ENCODE measurements at places on chromosomes 5 and 9. TPM values are rescaled to one million over a fixed set of nuclear protein-coding genes. Genes with fewer than 3 reads are reported as not detected.

Gene C9orf50
- total RNA-seq: not detected

Gene HMCN2
- total RNA-seq: not detected

Gene NDUFAF2
- total RNA-seq: 141 TPM

Gene SNX2
- 94.9 TPM for total RNA-seq

Gene IFNA13
- total RNA-seq: not detected

Gene OGN
- total RNA-seq: not detected

Gene DMGDH
- 14.7 TPM for total RNA-seq

Gene GMCL2
- not detected for total RNA-seq

Gene FAT2
- total RNA-seq: 9.9 TPM

Gene SPATA31E1
- total RNA-seq: not detected

Gene NIM1K
- not detected for total RNA-seq

DNA sequence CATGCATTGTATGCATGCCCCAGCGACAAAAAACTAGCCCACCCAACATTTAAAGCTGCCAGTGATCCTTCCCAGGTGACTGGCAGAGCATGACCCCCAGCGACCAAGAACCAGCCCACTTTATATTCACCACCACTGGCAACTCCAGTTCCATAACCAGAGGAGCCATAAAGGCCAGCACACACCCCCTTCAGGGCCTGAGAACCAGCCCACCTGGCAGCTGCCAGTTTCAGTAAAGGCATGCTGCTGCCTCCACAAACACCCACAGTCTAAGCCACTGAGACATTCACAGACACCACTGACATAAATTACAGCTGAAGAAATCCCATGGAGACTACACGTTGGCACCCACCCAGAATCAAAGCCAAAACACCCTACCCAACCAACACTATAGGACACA is 46.9 kb upstream of the RGS7BP start:
- no peak overlapping the region for H3K4me3 ChIP-seq
- no peak overlapping the region for H3K27ac ChIP-seq
- no peak for DNase-seq

- no peak for DNase-seq
- H3K27me3 ChIP-seq: no peaks in the 10 kb centered on the region
- no peak overlapping the region for H3K27ac ChIP-seq
- no peaks in the 10 kb centered on the region for H3K4me1 ChIP-seq
- no peak overlapping the region for H3K4me3 ChIP-seq
- H3K36me3 ChIP-seq: no peaks in the 10 kb centered on the region
These were observed 53.7 kb downstream of the TARS1 start for GRCh38 chr5:33494466-33494865.

DNA sequence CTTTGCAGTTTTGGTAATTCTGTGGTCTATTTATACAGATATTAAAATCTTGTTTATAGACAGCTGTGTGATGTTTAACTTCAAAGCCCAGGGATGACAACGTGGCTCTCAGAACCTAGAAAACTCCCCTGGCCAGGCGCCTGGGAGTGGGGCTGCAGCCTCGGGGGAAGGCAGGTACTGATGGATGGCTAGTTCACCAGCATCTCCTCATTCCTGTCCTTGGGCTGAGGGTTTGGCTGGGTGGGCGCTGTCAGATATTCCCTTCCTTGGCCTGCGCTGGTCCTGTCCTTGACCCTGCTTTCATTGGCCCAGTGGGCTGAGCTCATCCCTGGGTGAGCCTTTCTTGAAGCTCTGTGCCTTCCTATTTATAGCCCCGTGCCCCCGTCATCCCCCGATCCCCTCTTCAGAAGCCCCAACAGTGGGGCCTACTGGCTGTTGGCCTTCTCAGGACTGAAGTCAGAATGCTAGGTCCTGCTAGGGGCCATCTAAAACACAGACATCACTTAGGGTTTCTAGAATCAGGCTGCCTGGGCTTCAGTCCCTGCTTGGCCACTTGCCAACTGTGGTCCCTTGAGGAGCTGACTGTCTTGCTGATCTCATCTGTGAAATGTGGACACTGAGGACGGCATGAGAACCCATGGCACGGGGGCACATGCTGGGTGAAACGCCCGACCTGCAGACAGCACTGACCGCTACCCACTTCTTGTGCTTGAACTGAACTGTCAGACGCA is 20.9 kb downstream of the SH3GLB2 start:
- H3K27ac ChIP-seq: no peak overlapping the region
- no peak for DNase-seq
- H3K27me3 ChIP-seq: no peaks in the 10 kb centered on the region
- no peak overlapping the region for H3K4me3 ChIP-seq
- H3K36me3 ChIP-seq: peaks cover 54% of the 10 kb centered on the region
- H3K4me1 ChIP-seq: no peaks in the 10 kb centered on the region

DNA sequence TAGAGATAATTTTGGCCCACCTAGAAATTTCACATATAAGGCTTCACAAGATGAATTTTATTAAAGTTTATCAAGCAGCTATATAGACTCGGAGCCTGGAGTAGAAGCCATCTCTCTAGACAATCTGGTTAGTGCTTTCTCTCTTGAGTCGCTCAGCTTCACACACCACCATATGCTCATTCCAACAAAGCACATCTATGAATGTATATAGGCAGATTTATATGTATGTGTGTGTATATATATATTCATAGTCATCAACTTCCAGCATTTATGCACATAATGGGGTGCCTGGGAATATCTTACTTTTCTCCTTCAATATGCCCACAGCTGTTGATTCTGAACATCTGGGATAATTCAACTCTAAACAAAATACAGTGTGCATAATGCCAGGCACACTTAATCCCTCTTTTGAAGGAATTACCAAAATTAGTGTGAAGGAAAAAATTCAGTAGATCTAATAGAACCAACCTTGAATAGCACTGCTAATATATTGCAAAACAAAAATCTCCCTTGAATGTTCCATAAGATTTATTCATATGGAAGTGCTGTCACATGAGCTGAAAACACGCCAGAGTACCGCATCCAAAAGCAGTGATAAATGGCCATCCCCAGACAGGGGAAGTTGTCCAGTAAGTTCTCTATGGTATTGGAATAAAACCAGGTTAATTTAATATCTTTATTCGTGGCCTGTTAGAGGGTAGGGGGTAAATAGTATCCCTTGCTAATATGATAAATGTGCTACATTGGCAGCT is 56.0 kb upstream of the MOCS2 start:
- H3K36me3 ChIP-seq: no peaks in the 10 kb centered on the region
- no peak overlapping the region for H3K27ac ChIP-seq
- H3K4me1 ChIP-seq: peaks cover 5% of the 10 kb centered on the region

GRCh38 chr9:131436865-131437271 is 43.0 kb downstream of the PRRC2B start:
- H3K4me1 ChIP-seq: no peaks in the 10 kb centered on the region
- no peak overlapping the region for H3K4me3 ChIP-seq
- H3K36me3 ChIP-seq: peaks cover 84% of the 10 kb centered on the region
- no peak overlapping the region for H3K27ac ChIP-seq
- H3K27me3 ChIP-seq: no peaks in the 10 kb centered on the region
- DNase-seq: no peak

- H3K4me3 ChIP-seq: no peak overlapping the region
- peaks cover 5% of the 10 kb centered on the region for H3K4me1 ChIP-seq
- H3K36me3 ChIP-seq: peaks cover 19% of the 10 kb centered on the region
- no peaks in the 10 kb centered on the region for H3K27me3 ChIP-seq
These were observed 629 bp downstream of the ZBTB26 start for GRCh38 chr9:122930541-122931225.

- H3K4me3 ChIP-seq: no peak overlapping the region
- no peaks in the 10 kb centered on the region for H3K4me1 ChIP-seq
- H3K27ac ChIP-seq: no peak overlapping the region
- peak; percentile 77 for DNase-seq
These were observed 353.6 kb downstream of the SLIT3 start for GRCh38 chr5:168947212-168947868.

DNA sequence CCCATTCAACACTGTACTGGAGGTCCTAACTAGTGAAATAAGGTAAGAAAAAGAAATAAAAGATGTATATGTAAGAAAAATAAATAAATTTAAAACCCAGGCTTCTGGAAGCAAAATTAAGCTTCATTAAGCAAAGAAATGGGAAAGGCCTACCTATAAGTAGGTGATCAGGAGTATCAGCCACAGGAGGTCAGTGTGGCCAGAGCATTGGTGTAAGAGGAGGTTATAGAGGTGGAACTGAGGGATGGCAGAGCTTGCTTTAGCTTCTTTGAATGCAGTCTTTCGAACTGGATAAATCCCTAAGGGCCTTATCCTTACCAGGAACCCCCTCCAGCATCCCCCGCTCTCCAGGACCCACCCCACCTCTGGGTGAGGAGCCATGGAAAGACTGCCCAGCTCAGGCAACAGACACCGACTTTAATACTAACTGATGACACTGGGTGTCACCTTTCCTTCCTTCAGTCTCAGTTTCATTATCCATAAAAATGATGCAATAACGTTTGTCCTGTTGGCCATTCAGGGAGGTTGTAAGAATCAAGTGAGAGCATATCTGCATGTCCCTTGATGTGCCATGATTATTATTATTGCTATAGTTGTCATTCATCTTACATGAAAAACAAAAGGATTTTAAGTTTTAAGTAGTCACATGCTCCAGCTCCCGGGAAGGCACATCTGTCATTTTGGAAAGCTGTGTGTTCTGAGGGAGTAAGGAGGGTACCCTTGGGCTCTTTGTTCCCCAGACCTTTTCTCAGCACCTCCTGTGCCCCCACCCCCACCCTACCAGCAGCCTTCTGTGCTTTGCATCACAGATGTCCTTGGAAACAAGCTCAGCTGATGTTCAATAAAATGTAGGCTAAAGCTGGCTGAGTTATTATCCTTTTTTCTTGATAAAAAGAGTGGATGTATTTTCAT is 50.8 kb upstream of the CTNNA1 start:
- H3K4me3 ChIP-seq: no peak overlapping the region
- H3K36me3 ChIP-seq: no peaks in the 10 kb centered on the region
- DNase-seq: peak; percentile 47

DNA sequence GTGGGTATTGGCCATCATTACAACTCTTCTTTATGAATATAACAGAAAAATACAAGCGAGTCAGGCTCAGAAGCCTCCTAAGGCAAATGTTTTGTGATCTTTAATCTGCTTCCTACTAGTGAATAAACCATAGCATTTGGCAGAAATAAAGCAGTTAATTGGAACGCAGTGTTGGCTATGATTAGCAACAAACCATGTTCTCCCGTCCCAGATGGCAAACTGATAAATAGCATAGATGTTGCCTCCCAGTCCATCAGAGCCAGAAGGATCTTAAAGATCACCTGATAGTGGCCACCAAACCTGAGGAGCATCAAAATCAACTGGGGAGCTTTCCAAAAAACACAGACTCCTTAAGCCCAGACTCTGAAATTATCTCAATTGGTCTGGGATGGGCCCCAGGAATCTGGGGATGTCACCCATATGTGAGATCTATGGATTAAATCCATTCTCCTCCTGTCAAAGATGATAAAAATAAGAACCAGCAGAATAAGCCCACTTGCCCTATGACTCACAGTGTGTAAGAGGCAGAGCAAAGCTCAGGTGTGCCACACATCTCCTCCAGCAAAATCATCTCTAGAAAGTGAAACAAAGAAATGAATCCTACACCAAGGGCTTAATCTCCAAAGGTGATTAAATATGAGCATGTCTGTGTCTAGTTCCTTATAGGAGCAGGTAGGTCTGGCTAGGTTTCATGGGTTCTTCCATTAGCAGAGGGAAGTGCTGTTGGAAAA is 50.3 kb downstream of the APBA1 start:
- no peaks in the 10 kb centered on the region for H3K36me3 ChIP-seq
- no peaks in the 10 kb centered on the region for H3K4me1 ChIP-seq
- H3K4me3 ChIP-seq: no peak overlapping the region
- no peak for DNase-seq
- H3K27me3 ChIP-seq: peaks cover 50% of the 10 kb centered on the region

GRCh38 chr9:108278341-108278740 is 577.4 kb downstream of the ACTL7B start:
- DNase-seq: no peak
- peaks cover 6% of the 10 kb centered on the region for H3K4me1 ChIP-seq
- H3K4me3 ChIP-seq: no peak overlapping the region
- H3K27ac ChIP-seq: no peak overlapping the region
- H3K27me3 ChIP-seq: no peaks in the 10 kb centered on the region
- no peaks in the 10 kb centered on the region for H3K36me3 ChIP-seq

- peaks cover 29% of the 10 kb centered on the region for H3K4me1 ChIP-seq
- peak overlapping the region; percentile 28 for H3K27ac ChIP-seq
These were observed 8.8 kb downstream of the SPIN1 start for GRCh38 chr9:88396836-88397577.

GRCh38 chr5:19978476-19978875 is 9.5 kb downstream of the CDH18 start:
- no peaks in the 10 kb centered on the region for H3K4me1 ChIP-seq
- H3K4me3 ChIP-seq: no peak overlapping the region
- H3K27ac ChIP-seq: no peak overlapping the region
- DNase-seq: no peak
- no peaks in the 10 kb centered on the region for H3K27me3 ChIP-seq

GRCh38 chr9:133986774-133987445 is 5.2 kb downstream of the VAV2 start:
- DNase-seq: no peak
- peaks cover 8% of the 10 kb centered on the region for H3K36me3 ChIP-seq
- H3K27me3 ChIP-seq: no peaks in the 10 kb centered on the region
- peaks cover 14% of the 10 kb centered on the region for H3K4me1 ChIP-seq
- H3K27ac ChIP-seq: peak overlapping the region; percentile 0
- no peak overlapping the region for H3K4me3 ChIP-seq

- no peaks in the 10 kb centered on the region for H3K4me1 ChIP-seq
- H3K4me3 ChIP-seq: no peak overlapping the region
- DNase-seq: no peak
- no peaks in the 10 kb centered on the region for H3K36me3 ChIP-seq
These were observed 763.6 kb downstream of the TAF11L14 start for GRCh38 chr5:18397891-18398290.

GRCh38 chr9:3331801-3332200 is 194.0 kb downstream of the RFX3 start:
- H3K27ac ChIP-seq: no peak overlapping the region
- no peaks in the 10 kb centered on the region for H3K27me3 ChIP-seq
- H3K4me1 ChIP-seq: no peaks in the 10 kb centered on the region
- H3K36me3 ChIP-seq: no peaks in the 10 kb centered on the region
- peak; percentile 8 for DNase-seq

- no peak overlapping the region for H3K4me3 ChIP-seq
- no peak overlapping the region for H3K27ac ChIP-seq
- H3K4me1 ChIP-seq: no peaks in the 10 kb centered on the region
- no peaks in the 10 kb centered on the region for H3K27me3 ChIP-seq
- no peak for DNase-seq
- peaks cover 6% of the 10 kb centered on the region for H3K36me3 ChIP-seq
These were observed 12.6 kb downstream of the LMX1B start for GRCh38 chr9:126626127-126626925.

- no peaks in the 10 kb centered on the region for H3K27me3 ChIP-seq
- no peak for DNase-seq
- H3K27ac ChIP-seq: no peak overlapping the region
- H3K36me3 ChIP-seq: no peaks in the 10 kb centered on the region
These were observed 230.7 kb downstream of the COMMD10 start for GRCh38 chr5:116315531-116315930.

- DNase-seq: peak; percentile 18
- no peaks in the 10 kb centered on the region for H3K4me1 ChIP-seq
- H3K36me3 ChIP-seq: no peaks in the 10 kb centered on the region
- H3K27me3 ChIP-seq: no peaks in the 10 kb centered on the region
- no peak overlapping the region for H3K27ac ChIP-seq
- no peak overlapping the region for H3K4me3 ChIP-seq
These were observed 693.4 kb downstream of the KCTD16 start for GRCh38 chr5:144864118-144864517.
